ENCODE measurements at places on chromosomes 7 and 10.

- DNase-seq = no peak
Measured at GRCh38 chr7:46853451-46853850, 728.5 kb downstream of the TNS3 start.

- no peak for DNase-seq
Measured at GRCh38 chr7:2051707-2052656, 180.8 kb downstream of the MAD1L1 start.

- no peak for DNase-seq
Measured at GRCh38 chr10:99236627-99237309, 1.1 kb upstream of the HPSE2 start.

GRCh38 chr10:89653410-89653869 lies 8.4 kb upstream of the PANK1 start:
- DNase-seq = no peak

DNA sequence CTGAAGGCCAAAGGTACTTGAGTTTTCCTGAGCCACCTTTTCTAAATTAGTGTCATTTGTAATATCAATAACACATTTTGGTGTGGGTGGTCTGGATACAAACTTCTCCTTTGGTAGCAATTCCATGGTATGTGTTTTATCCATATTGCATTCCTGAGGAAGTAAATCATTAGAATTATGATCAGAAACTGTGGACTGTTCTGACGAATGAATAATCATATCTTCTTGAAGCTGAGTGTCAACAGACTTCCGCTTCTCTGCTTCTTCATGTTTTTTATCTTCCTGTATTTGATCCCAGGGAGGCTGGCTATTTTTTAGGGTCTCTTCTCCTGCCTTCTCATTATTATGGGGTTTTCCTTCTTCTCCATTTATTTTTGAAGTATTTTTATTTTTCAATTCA lies 81.4 kb downstream of the NRBF2 start:
- no peak for DNase-seq

DNA sequence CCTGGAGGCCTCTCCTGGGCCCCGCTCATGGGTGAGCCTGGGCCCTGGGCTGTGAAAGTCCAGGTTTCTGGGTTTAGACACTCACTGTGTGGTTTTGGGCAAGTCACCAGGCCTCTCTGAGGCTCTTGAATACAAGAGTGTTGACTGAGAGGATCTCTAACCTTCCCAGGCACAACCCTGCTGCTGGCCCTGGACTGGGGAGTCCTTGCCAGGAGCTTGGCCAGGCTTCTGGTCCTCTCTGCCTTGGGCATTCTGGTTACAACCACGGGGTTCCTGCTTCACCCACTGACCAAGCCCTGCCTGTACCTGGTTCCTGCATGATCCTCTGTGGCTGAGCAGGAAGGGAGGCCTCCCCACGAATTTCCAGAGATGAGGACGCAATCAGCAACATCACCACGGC lies 63.6 kb upstream of the COL13A1 start:
- DNase-seq = no peak

DNA sequence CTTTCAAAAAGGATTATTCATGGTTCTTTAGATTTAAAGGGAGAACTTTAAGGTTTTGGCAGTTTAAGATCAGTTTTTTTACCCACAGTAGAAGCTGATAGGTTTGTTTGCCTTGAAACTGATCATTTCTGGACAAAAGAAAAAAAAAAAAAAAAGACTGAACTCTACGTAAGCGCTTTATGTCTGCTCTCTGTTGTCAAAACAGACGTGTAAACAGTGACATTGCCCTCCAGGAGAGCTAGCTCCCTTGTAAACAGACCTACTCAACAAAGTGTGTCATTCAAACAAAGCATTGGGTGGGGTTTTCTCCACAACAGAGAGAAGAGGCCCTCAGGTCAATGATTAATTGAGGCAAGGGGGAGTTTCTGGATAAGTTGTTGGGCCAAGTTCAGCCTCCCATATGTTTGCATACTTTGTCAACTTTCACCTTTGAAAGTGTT lies 568.1 kb upstream of the LRRN3 start:
- DNase-seq = no peak

GRCh38 chr7:114540291-114540690 lies 125.7 kb downstream of the FOXP2 start:
- no peak for DNase-seq

GRCh38 chr7:45086331-45087065 lies 2.3 kb downstream of the NACAD start:
- DNase-seq = no peak

GRCh38 chr10:75746356-75746755 lies 314.9 kb downstream of the LRMDA start:
- DNase-seq = no peak

DNA sequence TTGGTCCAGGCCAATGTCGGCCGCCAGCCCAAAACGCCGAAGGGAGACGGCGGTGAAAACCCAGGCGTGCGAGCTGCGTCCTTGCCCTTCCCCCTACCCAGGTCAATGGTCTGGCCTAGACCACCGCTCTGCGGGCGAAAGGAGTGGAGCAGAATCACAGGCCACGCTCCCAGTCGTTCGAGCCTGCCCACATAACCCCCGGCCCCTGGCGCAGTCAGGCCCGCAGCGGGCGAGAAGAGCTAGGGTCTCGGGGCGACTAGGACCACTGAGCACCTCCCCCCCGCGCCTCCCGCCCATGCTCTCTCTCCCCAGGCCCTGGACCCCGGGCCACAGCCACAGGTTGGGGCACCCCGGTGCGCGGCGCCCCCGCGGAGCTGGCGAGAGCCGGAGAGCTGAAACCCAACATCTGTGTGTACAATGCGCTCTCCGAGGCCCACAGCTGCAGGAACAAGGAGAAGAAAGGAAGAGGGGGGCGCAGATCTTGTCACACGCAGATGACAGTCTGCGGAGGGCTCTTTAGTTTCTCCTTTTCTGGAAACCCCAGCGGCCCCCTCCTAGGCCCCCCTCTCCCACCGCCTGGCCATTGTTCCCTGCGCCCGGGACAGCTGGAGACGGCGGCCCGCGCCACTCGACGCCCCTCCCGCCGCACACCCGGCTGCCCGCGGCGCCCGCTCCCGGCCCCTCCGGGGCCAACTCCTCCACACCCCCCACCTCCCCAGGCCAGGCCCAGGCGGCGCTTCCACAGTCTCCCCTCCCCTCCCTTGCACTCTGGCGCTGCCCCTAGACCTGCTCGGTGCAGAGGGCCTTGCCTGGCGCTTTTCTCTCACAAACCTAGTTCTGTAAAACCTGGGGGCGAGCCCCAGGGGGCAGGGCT lies 355.0 kb downstream of the DNAJB6 start:
- no peak for DNase-seq

DNA sequence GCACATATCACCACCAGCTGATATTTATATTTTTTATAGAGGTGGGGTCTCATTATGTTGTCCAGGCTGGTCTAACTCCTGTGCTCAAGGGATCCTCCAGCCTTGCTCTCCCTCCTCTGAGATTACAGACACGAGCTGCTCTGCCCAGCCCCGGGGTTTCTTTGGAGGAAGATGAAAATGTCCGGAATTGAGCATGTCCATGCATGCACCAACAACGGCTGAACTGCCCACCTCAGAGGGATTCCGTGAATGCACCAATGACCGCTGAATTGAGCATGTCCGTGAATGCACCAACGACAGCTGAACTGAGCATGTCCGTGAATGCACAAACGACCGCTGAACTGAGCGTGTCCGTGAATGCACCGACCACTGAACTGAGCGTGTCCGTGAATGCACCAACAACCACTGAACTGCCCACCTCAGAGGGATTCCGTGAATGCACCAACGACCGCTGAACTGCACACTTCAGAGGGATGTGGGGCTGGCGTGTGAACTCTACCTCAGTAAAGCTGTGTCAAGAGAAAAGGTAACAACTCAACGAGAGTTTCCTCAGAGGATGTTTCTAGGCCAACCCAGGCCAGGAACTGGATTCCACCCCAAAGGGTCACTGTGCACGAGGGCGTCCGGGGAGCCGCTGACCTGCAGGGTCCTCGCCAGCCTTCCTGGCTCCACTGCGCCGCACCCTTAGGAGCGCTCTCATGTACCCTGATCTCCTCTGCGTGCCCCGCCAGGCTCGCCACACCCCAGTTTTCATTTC lies 34.9 kb upstream of the INPP5A start:
- no peak for DNase-seq

GRCh38 chr10:11164803-11165590 lies 147.3 kb downstream of the CELF2 start:
- DNase-seq = peak; percentile 50

- DNase-seq = no peak
Measured at GRCh38 chr7:94618126-94618525, 37.8 kb downstream of the SGCE start.

DNA sequence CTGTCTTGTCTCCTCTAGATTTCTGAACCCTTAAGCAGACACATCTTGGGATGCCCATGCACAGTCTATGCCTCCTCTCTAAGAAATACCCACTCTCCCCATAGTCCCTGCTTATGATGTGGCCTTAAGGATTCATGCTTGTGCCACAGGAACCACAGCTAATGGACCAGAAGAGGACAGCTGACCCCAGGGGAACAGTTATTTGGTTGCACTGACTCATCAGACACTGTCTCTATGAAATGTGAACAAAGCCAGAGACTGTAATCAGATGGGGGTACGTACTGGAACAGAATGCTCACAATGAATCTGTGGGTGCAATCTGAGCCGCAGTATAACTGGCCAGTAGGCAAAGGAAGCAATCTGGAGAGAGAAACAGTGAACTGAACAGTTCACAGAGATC lies 121.9 kb downstream of the USP6NL start:
- no peak for DNase-seq

- DNase-seq = peak; percentile 45
Measured at GRCh38 chr10:31242902-31243301, 76.1 kb upstream of the ZEB1 start.

- no peak for DNase-seq
Measured at GRCh38 chr10:28922861-28923260, 245.5 kb downstream of the BAMBI start.

GRCh38 chr7:89002981-89003956 lies 207.7 kb upstream of the TEX47 start:
- no peak for DNase-seq

DNA sequence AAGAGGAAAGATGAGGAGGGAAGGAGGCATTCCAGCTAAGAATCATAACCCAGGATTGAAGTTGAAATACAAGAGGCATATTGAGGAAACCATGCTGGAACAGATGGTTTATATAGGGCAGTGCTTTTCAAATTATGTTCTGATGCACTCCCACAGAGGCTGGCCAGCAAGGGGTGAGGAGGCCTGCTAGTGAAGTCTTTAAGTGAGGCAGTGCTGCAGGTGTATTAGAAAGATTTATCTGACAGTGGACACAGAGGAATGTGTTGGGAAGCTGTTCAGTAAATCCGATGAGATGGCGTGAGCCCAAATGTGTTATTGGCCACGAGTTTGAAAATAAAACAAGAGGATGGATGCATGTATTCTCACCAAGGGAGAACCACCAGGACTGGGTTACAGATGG lies 28.6 kb downstream of the REEP3 start:
- DNase-seq = no peak

- DNase-seq = no peak
Measured at GRCh38 chr7:104434129-104434528, 105.7 kb downstream of the LHFPL3 start.

DNA sequence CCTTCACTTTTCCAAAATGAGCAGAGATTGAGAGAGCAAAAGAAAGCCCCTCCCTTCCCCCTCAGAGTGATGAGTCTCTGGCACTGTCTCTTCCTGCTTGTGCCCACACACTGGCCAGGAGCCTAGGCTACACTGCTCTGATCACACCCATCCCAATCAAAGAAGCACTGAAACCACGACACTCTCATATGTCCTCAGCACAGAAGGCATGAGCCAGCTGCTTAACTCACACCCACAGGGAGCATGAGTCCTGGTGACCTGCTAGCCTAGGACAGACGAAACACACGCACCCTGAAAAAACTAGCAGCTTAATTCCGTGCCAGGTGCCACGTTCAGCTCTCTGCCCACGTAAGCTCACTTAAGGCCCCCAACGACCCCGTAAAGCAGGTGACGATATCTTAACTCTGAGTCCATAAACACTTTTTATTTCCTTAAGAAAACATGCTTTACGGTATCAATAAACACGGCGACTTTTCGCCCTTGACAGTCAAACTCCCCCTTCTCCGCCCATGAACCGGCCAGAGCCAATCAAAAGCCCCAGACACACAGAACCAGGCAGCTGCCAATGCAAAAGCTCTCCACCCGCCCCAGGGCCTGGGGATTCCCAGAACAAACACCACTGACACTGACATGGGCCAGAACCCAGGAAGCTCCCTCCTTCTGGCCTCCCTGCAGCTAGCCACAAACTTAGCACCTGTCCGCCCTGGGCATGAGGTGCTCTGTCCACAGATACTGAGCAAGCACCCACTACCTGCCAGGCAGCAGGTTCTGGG lies 69.0 kb downstream of the TNRC18 start:
- DNase-seq = no peak

DNA sequence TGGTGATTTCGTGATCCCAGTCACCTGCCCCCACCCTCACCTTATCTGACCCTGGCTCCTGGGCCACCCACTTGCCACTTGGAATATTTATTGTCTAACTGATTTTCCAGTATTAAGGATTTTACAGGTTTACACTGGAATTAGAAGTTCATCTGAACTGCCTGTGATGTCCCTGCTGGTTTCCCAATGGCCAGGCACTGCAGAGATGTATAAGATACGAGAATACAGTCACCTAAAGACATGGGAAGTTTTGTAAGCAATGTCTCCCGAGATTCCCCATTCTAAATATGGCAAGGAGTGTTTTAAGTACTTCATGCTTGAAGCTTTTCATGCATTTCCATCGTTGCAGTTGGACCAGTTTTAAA lies 592.7 kb downstream of the SDK1 start:
- DNase-seq = no peak

DNA sequence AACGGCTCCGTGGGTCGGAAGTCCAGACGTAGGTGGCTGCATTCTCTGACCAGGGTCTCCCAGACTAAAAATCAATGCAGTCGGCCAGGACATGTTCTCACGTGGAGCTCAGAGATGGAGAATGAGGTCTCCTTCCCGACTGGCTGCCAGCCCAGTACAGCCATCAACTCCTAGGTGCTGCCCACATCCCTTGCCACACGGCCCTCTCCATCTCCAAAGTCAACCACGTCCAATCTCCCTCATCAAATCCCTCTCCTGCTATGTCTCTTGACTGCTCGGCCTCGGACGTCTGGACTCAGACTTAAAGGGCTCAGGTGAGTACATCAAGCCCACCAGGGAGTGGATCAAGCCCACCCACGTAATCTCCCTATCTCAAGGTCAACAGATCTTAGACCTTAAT lies 6.9 kb downstream of the MAD1L1 start:
- no peak for DNase-seq

DNA sequence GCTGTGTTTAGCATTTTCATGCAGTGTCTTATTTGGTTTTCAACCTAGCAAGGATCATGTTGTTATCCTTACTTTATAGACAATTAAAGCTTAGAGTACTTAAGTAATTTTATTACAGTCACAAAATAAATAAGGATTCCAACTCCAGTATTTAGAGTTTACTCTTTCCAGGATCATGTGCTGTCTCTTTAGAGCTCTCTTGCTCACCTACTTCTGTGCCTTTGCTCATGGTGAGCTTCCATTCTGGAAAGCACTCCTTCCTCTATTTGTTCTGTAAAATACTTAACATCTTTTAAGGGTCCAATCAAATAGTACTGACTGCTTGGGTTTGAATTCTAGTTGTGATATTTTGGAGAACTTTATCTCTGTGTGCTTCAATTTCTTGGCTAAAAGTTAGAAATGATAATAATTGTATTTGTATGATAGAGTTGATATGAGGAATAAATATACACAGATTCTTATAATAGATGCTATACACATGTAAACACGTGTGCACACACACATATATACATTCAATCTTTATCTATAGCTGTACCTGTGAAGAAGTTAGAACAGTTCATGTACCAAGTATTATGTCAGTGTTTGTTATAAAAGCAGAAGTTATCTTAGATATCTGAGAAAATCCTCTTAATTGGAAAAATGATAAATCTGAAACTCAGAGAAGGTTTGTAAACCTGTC lies 18.2 kb upstream of the CALCR start:
- DNase-seq = no peak

GRCh38 chr10:46526682-46527038 lies 29.8 kb downstream of the GPRIN2 start:
- no peak for DNase-seq
